ENCODE measurements at places on chromosomes 1 and 21. TPM values are rescaled to one million over a fixed set of nuclear protein-coding genes. Genes with fewer than 3 reads are reported as not detected.

The URB2 gene
- total RNA-seq = 10.7 TPM

The AMY2A gene
- total RNA-seq = not detected

The AGMAT gene
- 1.1 TPM for total RNA-seq

The OR10Z1 gene
- total RNA-seq = not detected

The HES3 gene
- total RNA-seq = not detected

The FAM177B gene
- not detected for total RNA-seq

The MRPS15 gene
- total RNA-seq = 84.2 TPM

The FCRL5 gene
- 1.1 TPM for total RNA-seq

The SLC9C2 gene
- 0.35 TPM for total RNA-seq

The SPATA6 gene
- total RNA-seq = 18.4 TPM

The MROH7 gene
- 1.6 TPM for total RNA-seq

The MX2 gene
- total RNA-seq = 31.9 TPM

The KIF21B gene
- 7.9 TPM for total RNA-seq

The PRKCZ gene
- 129 TPM for total RNA-seq

The KLHDC8A gene
- total RNA-seq = 0.32 TPM

The CERS2 gene
- total RNA-seq = 359 TPM

The TACSTD2 gene
- total RNA-seq = 171 TPM

The IPO9 gene
- total RNA-seq = 49.3 TPM

The TMCC2 gene
- total RNA-seq = 3.4 TPM

The SPRR2A gene
- not detected for total RNA-seq

The ZNF648 gene
- 0.10 TPM for total RNA-seq

The FAM78B gene
- 0.93 TPM for total RNA-seq

The MAP10 gene
- total RNA-seq = 2.7 TPM

The CDK18 gene
- total RNA-seq = 19.7 TPM

The EFNA3 gene
- 2.0 TPM for total RNA-seq

The DENND2C gene
- total RNA-seq = 3.2 TPM

The FCGR1A gene
- total RNA-seq = 16.7 TPM

The LRRN2 gene
- 7.1 TPM for total RNA-seq

The TMOD4 gene
- total RNA-seq = not detected

The UBIAD1 gene
- 9.3 TPM for total RNA-seq

The RGSL1 gene
- total RNA-seq = not detected

The CELA3B gene
- not detected for total RNA-seq

The GPR25 gene
- total RNA-seq = 0.26 TPM

The ATP6V1G3 gene
- total RNA-seq = not detected

The SIM2 gene
- not detected for total RNA-seq

The SPATA46 gene
- not detected for total RNA-seq

The ZSWIM5 gene
- 2.0 TPM for total RNA-seq

The HMGB4 gene
- not detected for total RNA-seq

The F13B gene
- total RNA-seq = not detected

The TPTE gene
- total RNA-seq = not detected

The IL20 gene
- total RNA-seq = not detected

The PRELP gene
- total RNA-seq = 20.5 TPM

The MOV10 gene
- 59.0 TPM for total RNA-seq

The PLA2G2C gene
- total RNA-seq = not detected

The LCE2B gene
- total RNA-seq = not detected
